BJ (cell line): ENCODE measurements at places on chromosomes 1 and 21. TPM values are rescaled to one million over a fixed set of nuclear protein-coding genes. Genes with fewer than 3 reads are reported as not detected.

Gene TCEANC2
- 3.7 and 4.1 TPM in 2 replicates for polyA plus RNA-seq

Gene LHX8
- 0.05 and 0.06 TPM in 2 replicates for polyA plus RNA-seq

Gene SYNJ1
- polyA plus RNA-seq: 4.2 and 5.0 TPM in 2 replicates

Gene MLLT11
- 4.1 and 6.5 TPM in 2 replicates for polyA plus RNA-seq

Gene PDZK1
- polyA plus RNA-seq: 0.15 and 0.56 TPM in 2 replicates

Gene TDRD10
- not detected in 2 replicates for polyA plus RNA-seq

Gene OR2L5
- not detected in 2 replicates for polyA plus RNA-seq

Gene RHOC
- polyA plus RNA-seq: 1,093 and 1,537 TPM in 2 replicates

Gene CDC20
- polyA plus RNA-seq: 58.4 and 107 TPM in 2 replicates

Gene NFIA
- 3.5 and 4.5 TPM in 2 replicates for polyA plus RNA-seq

Gene RNF220
- 49.8 and 65.4 TPM in 2 replicates for polyA plus RNA-seq

Gene TMCO1
- polyA plus RNA-seq: 203 and 244 TPM in 2 replicates

Gene GJA5
- 3.0 and 5.1 TPM in 2 replicates for polyA plus RNA-seq

Gene OR10Z1
- not detected in 2 replicates for polyA plus RNA-seq

Gene NLRP3
- 0.02 TPM in 1 of 2 replicates, not detected in the other for polyA plus RNA-seq

Gene PATJ
- polyA plus RNA-seq: 3.0 and 5.2 TPM in 2 replicates

Gene KRTAP19-3
- polyA plus RNA-seq: not detected in 2 replicates

Gene CTSE
- polyA plus RNA-seq: not detected in 2 replicates

Gene DIRAS3
- 0.39 and 0.53 TPM in 2 replicates for polyA plus RNA-seq

Gene OR2T35
- not detected in 2 replicates for polyA plus RNA-seq

Gene CD247
- not detected in 2 replicates for polyA plus RNA-seq

Gene CSF1
- polyA plus RNA-seq: 40.4 and 48.4 TPM in 2 replicates

Gene SLC44A5
- polyA plus RNA-seq: 0.07 TPM in 2 replicates
